ENCODE measurements at places on chromosomes 1 and 21.

GRCh38 chr1:156742017-156742416 lies 1.1 kb upstream of the MRPL24 start:
- DNase-seq = no peak

DNA sequence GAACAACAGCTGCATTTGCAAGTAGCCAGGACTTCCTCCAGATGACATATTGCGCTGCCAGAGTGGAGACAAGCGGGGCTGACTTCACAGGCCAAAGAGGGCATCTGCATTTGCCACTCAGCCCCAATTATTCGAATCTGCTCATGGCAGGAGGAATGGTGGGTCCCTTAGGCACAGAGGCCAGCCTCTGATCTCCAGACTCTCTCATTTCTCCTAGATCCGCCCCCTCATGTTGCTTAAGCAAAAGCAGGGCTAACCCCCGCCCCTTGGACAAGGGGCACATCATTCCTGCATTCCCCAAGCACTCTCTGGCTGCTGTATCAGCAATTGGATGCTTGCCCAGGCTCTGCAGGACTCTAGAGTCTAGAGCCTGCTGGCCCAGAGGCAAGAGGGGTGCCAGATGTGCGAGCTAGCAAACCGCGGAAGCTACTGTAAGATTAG lies 262.4 kb downstream of the ST6GALNAC3 start:
- DNase-seq = peak; percentile 95

GRCh38 chr1:193070942-193071341 lies 11.5 kb downstream of the RO60 start:
- DNase-seq = no peak

DNA sequence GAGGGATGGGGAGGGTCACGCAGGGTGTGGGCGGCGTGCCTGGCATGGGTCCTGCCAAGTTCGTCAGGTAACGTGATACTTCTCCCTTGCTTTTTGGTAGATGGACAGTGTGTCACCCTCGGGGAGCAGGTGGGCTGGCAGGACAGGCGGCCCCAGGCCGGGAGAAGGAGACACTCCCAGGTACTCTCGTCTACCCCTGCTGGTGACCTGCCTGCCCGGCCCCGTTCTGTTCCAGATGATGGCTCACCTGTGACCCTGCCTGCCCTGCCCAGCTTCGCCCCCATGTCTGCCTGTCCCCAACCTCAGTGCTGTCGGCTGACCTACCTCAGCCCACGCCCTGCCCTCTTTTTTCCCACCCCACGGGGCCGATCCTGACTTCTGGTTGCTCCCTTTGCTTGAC lies 144.7 kb downstream of the PCBP3 start:
- DNase-seq = no peak

DNA sequence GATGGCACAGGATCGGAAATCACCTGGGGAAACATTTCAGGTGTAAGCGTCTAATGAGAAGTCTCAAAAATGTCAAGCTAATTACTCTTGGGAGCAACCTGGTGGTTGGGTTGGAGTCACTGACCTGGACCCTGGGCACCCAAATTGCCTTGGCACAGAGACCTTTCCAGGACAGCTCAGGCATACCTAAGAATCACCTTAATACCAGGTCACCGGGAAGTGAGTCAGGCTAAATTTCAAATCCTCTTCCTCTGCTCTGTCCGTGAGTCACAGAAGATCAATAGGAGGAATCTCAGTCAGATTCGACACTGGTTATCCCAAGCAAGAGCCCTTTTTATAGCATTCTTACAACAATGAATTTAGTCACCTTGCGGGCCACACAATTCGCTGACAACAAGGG lies 179.6 kb upstream of the CAMK1G start:
- DNase-seq = no peak

DNA sequence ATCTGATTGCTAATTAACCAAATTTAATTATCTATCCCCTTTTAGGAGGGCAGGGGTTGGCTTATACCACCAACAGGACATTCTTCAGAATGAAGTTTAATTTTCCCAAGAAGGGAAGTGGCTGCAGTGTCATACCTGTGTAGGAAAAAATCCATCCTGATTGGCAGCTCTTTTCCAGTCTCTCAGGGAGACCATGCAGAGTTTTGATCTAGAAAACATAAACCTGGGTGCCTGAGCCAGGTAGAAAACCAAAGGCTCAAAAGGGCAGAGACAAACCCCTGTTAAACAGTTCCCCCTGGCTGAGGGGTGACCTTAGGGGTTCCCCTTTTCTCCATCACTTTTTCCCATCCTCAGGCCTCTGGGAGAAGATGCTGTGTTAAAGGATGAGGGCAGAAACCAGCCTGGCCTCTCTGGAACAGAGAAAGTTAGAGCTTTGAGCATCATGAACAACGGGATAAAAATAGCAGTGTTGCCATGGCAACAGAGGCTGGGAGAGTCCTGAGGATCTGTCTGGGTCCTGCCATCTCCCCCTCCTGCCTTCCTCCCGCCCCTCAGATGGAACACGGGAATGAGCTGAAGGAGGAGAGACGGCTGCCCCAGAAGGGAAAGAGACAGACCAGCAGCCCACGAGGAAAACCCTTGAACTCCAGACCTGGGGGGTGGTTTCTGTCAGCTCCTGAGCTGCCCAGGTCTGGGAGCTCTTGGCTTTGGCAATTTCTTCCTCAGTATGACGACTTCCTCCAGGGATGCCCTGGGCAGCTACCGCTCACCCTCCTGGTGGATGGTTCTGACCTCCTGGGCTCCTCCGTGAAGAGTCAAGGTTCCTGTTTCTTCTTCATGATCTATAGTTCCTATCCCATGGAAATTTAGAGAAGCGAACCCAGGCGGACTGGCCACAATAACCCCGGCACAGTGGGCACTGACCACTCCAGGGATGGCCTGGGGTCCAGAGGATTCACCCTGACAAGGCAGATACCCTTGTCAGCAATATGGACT lies 14.0 kb upstream of the LEMD1 start:
- no peak for DNase-seq

GRCh38 chr1:112524986-112525385 lies 16.2 kb downstream of the WNT2B start:
- no peak for DNase-seq

DNA sequence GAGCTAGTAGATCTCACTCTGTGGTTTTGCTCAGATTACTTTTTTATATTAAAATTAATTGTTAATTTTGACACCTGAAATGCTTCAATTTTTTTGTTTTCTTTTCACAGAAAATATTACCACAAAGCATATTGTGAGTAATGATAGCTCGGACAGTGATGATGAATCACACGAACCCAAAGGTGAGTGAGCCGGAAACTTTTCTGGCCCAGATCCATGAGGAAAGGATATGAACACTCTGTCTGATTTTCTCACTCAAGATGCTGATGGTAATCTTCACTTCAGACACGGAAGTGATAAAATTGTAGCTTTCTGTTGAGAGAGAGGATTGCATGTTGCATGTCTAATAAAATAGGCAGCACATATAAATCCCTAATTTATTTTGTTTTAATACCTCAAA lies 121.8 kb downstream of the PLA2G4A start:
- no peak for DNase-seq

GRCh38 chr1:212328248-212328647 lies 43.0 kb downstream of the PPP2R5A start:
- no peak for DNase-seq

DNA sequence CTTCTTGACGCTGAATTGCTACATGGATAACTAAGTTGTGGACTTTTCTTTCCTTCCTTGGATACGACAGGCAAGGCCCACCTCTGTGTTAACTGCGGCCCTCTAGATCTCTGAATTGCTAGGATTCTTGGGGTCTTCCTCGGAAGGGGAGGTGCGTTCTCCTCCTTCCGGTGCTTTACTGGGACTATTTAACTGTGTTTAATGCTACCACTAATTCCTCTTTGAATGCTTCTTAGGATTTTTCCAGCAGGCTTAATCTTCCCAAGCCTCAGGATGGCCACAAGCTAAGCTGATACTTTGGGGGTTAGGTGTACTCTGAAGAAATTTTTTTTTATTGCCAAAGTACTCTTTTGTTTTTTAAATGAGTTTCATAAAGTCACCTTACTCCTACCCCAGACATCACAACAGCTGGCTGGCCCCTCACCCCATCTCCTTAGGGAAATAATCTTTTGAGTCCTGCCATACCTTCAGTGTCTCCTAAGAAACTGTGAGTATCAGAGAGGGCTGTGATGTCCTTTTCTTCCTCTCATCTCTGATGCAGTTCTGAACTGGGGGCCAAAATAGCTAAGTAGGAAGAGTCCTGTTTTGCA lies 21.4 kb downstream of the KIRREL1 start:
- DNase-seq = no peak

DNA sequence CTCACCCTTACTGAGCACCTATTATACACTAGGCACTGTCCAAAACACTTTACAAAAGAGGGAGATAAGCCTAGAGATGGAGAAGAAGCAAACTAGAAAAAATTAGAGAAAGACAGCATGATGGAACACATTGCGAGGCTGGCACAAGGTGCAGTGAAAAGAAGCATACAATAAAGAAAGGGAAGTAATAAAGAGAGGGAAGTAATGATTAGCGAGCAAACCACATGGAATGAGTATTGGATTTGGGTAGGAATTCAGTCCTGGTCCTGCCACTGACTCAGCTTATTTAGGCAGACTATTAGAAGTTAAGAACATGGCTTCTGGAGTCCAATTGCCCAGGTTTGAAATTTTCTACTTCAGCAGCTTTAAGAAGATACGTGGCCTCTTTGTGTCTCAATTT lies 32.6 kb upstream of the FNBP1L start:
- DNase-seq = no peak

DNA sequence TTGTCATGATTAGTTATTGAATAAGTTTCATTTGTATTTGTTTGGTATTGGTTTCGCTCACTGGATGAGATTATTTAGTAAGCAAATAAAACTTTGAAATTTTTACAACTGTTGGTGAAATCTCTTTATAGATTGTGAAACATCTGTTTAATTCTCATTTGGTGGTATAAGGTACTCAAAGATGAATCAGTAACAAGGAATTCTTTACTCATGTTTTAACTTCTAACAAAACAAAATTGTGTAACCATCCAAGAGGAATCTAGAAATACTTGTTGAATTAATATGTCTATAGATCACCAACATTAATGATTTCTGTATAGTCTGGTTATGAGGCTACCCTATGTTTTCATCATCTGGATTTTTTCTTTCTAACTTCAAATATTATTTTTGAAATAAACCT lies 62.8 kb upstream of the USP25 start:
- peak; percentile 67 for DNase-seq

DNA sequence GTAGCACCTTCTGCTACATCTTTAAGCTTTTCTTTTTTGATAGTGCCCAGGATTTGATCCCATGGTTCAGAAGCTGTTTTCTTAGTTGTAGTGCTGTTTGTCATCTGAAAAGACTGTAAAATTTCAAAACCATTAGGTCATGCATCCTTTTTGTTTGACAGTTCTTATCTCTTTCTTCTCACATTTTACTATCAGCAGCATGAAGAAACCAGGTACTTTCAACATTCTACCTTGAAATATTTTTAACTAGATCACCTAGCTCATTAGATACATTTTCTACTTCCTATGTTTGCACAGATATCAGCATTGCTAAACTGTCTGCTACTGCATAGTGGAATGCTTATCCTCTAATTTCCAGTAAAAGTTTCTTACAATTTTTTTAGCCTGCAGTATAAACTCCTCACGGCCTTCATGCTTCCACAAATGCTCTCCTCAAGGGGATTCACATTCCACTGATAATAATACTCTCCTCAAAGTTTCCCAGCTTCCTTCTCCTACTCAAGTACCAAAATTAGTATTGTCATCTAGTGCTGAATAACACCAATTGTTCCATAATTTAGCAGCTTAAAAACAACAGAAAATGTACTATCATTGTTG lies 243.9 kb upstream of the ZRANB2 start:
- DNase-seq = no peak

GRCh38 chr1:91170571-91170970 lies 148.7 kb upstream of the ZNF644 start:
- DNase-seq = no peak

DNA sequence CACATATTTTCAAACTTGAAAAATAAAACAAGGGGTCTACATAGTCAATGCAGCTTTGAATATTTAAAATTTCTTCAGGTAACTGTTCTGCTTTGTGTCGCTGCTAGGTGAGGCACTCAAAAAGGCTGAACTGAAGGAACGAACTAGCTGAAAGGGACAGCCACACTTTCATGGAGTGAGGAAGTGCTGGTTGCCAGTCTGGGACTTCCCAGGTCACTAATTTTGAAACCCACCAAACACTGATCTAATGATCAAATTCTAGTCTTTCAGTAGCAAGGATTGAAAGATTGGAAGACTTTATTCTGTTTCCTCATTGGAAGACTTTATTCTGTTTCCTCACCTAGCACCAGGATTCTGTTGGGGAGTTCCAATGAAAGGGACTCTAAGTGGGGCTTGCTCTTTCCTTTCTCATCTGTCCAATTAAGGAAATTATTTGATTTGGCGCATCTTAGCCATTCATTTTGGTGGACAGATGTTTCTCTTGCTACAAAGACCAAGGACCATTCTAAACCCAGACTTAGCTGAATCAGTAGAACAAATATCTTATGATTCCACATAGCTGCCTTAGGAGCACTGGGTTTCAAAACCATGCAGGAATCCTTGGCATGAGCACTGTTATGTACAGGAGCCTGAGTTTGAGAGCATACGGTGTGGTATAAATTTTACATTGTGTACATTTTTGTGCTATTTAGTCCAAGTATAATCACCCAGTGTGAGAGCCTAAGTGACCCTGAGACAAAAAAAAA lies 10.9 kb upstream of the ARID1A start:
- DNase-seq = no peak

DNA sequence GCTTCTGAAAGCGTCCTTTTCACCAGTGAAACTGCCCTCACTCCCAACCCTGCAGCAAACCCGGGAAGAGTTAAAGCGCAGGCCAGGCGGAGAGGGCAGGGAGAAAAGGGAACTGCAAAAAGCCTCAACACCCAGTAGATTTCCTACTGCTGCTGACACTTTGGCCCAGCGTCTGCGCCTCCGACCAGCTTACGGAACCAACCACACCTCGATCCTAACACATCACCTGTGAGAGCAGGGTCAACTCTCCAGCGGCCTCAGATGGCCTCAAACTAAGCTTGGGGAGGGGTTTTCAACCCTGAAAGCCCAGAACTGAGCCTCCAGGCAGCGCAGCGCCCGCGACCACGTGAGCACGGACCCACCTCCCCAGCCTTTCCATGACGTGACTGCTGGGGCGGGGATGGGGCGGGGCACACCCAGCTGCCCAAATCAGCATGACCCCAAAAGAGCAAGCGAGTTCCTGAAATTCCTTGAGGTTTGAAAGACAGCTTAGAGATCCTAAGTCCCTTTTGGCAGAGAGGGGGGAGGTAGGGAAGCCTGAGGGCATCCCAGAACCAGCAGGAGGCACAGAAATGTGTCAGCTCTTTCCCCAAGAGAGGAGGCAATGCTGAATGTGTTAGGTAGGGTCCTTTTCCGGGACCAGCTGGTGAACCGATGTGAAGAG lies 59.1 kb downstream of the ITPKB start:
- peak; percentile 50 for DNase-seq

- DNase-seq = no peak
Observed at GRCh38 chr21:46265736-46266525, 19.5 kb downstream of the MCM3AP start.

- DNase-seq = no peak
Observed at GRCh38 chr1:71027991-71028390, 19.6 kb downstream of the PTGER3 start.

GRCh38 chr1:230005040-230005439 lies 62.0 kb upstream of the GALNT2 start:
- no peak for DNase-seq
